Activated CD4-positive, alpha-beta memory T cell treated with anti-CD3 and anti-CD28 coated beads for 36 hours (primary cell): ENCODE measurements at places on chromosomes 3 and 15. TPM values are rescaled to one million over a fixed set of nuclear protein-coding genes. Genes with fewer than 3 reads are reported as not detected.

DNA sequence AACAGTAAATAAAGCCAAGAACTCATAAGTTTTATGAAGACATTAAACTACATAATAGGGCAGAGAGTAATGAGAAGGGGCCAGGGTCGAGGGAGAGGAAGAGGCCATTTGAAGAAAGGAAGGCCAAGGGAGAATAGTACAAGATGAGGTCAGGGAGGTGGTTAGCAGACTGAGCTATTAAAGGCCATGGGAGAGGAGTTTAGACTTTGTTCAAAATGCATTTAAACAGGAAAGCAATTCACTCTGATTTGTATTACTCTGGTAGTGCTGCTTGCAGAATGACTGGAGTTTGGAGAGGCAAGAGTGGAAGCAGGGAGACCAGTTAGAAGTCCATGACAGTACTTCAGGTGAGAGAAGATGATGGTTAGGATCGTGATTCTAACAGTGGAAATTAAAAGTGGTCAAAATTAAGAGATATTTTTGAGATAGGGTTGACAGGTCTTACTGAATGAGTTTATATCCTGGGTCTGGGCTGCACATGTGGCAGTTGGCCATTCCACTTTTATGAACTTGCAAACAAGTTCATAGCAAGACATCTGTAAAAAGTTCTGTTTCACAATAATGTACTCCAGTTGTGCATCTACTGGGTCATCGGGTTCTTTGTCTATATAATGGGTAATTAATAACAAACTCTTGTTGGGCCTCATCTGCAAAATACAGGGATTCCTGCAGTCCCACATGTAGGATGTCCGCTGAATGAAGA lies 16.3 kb downstream of the PPP2R3A start:
- peaks cover 2% of the 10 kb centered on the region for H3K27me3 ChIP-seq
- H3K4me1 ChIP-seq, result no peaks in the 10 kb centered on the region
- DNase-seq, result no peak
- no peaks in the 10 kb centered on the region for H3K36me3 ChIP-seq
- H3K27ac ChIP-seq, result no peak overlapping the region

SNURF gene
- total RNA-seq, result 21.7 TPM

GRCh38 chr3:116270056-116270455 lies 175.2 kb downstream of the LSAMP start:
- H3K27me3 ChIP-seq, result no peaks in the 10 kb centered on the region
- no peak overlapping the region for H3K27ac ChIP-seq
- no peak overlapping the region for H3K4me3 ChIP-seq
- no peak for DNase-seq
- no peaks in the 10 kb centered on the region for H3K36me3 ChIP-seq

DNA sequence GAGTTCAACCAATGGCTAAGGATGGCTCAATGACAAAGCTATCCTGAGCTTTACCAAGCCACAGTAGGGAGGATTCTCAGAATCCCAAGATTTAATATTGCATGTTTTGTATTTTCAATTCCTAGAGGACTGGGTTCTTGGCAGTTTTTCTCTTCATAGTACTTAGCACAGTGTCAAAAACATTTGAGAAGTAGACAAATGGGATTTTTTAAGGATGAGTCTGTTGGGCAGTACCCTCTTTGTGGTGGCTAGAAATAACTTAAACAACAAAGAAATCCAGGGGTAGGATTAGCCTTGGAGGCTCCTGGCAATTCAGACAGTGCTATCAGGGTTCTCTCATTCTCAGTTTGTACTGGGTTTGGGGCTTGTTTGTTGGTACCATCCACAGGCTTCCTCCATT lies 212.8 kb upstream of the RORA start:
- DNase-seq, result no peak
- no peak overlapping the region for H3K4me3 ChIP-seq
- peaks cover 9% of the 10 kb centered on the region for H3K27me3 ChIP-seq
- H3K27ac ChIP-seq, result no peak overlapping the region
- H3K36me3 ChIP-seq, result no peaks in the 10 kb centered on the region
- H3K4me1 ChIP-seq, result no peaks in the 10 kb centered on the region

DNA sequence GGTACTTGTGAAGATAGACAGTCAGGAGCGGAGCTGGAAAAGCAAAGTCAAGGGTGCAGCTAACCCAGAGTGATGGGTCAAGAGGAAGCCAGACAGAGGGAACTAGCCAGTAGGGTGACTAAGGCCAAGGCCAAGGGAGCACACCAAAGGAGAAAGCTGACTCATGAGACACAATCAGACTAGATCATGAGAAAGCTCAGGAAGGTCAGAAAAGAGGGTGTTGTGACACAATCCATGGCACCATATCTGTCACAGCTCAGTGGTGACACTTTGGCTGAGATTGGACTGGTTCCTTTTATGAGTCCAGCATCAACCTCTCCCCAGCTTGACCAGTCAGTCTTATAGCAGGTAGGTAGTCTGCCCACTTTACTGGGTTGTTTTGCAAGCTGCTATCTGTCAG lies 22.2 kb downstream of the P2RY1 start:
- no peak overlapping the region for H3K4me3 ChIP-seq
- no peak for DNase-seq
- no peak overlapping the region for H3K27ac ChIP-seq
- H3K27me3 ChIP-seq, result peaks cover under 1% of the 10 kb centered on the region
- no peaks in the 10 kb centered on the region for H3K4me1 ChIP-seq
- no peaks in the 10 kb centered on the region for H3K36me3 ChIP-seq

DNA sequence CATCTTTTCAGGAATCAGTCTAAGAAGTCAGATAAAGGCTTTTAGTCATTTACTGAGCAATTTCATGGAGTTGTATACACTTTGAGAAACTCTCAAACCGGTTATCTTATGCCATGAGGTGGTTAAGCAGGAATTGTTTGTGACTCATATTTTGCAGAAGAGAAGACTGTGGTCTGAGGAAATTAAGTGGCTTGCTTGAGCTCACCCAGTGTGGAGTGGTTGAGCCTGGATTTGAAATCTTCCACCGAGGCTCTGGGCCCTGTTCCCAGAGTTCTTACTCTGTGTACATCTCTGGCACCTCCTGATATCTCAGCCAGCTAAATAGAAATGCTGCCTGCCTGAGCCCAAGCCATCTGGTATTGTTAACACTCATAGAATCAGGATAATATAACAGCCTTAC lies 37.8 kb upstream of the BCL6 start:
- H3K4me1 ChIP-seq, result peaks cover 31% of the 10 kb centered on the region
- peak overlapping the region; percentile 64 for H3K27ac ChIP-seq
- H3K4me3 ChIP-seq, result no peak overlapping the region
- H3K27me3 ChIP-seq, result no peaks in the 10 kb centered on the region
- no peaks in the 10 kb centered on the region for H3K36me3 ChIP-seq

ARL8B gene
- 58.5 TPM for total RNA-seq

GRCh38 chr3:37453393-37454389 lies 279.3 kb upstream of the LRRFIP2 start:
- peaks cover 58% of the 10 kb centered on the region for H3K27me3 ChIP-seq
- no peak overlapping the region for H3K4me3 ChIP-seq
- no peaks in the 10 kb centered on the region for H3K36me3 ChIP-seq
- H3K4me1 ChIP-seq, result peaks cover 12% of the 10 kb centered on the region

DNA sequence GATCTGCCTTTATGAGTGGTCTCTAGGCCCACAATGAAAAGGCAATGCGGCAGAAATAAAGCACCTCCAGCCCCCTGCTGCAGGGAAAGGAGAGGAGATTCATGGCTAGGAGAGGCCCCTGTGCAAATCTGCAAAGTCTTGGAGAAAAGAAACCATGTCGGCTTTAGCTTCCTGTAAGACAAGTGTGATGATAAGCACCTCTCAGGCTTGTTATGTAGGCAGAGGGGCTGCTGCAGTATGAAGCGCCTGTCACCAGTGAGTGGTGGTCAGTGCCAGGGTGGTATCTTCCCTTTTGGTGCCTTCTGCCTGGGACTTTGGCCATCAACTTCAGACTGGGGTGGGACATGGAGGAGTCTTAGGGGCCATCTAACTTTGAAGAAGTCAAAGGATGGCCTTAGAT lies 59.2 kb upstream of the ARHGEF3 start:
- H3K27ac ChIP-seq, result peak overlapping the region; percentile 10
- H3K36me3 ChIP-seq, result peaks cover 3% of the 10 kb centered on the region
- peaks cover 72% of the 10 kb centered on the region for H3K4me1 ChIP-seq
- no peak for DNase-seq
- H3K4me3 ChIP-seq, result peak overlapping the region; percentile 1

TTLL13 gene
- 0.55 TPM for total RNA-seq

DNA sequence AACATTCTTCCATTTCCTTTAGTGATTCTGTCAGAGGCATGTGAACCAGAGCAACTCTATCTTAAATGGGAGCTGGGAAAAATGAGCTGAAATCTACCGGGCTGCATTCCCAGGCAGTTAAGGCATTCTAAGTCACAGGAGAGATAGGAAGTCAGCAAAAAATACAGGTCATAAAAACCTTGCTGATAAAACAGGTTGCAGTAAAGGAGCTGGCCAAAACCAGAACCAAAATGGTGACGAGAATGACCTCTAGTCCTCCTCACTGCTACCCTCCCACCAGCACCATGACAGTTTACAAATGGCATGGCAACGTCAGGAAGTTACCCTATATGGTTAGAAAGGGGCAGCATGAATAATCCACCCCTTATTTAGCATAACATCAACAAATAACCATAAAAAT lies 66.4 kb downstream of the B3GALNT1 start:
- H3K4me3 ChIP-seq, result no peak overlapping the region
- H3K27ac ChIP-seq, result no peak overlapping the region
- no peaks in the 10 kb centered on the region for H3K27me3 ChIP-seq
- DNase-seq, result no peak
- peaks cover 4% of the 10 kb centered on the region for H3K36me3 ChIP-seq

GRCh38 chr15:98881526-98882520 lies 125.8 kb downstream of the PGPEP1L start:
- no peak overlapping the region for H3K4me3 ChIP-seq
- no peaks in the 10 kb centered on the region for H3K27me3 ChIP-seq
- no peak overlapping the region for H3K27ac ChIP-seq
- no peaks in the 10 kb centered on the region for H3K36me3 ChIP-seq

ZNF660 gene
- 0.10 TPM for total RNA-seq

DNA sequence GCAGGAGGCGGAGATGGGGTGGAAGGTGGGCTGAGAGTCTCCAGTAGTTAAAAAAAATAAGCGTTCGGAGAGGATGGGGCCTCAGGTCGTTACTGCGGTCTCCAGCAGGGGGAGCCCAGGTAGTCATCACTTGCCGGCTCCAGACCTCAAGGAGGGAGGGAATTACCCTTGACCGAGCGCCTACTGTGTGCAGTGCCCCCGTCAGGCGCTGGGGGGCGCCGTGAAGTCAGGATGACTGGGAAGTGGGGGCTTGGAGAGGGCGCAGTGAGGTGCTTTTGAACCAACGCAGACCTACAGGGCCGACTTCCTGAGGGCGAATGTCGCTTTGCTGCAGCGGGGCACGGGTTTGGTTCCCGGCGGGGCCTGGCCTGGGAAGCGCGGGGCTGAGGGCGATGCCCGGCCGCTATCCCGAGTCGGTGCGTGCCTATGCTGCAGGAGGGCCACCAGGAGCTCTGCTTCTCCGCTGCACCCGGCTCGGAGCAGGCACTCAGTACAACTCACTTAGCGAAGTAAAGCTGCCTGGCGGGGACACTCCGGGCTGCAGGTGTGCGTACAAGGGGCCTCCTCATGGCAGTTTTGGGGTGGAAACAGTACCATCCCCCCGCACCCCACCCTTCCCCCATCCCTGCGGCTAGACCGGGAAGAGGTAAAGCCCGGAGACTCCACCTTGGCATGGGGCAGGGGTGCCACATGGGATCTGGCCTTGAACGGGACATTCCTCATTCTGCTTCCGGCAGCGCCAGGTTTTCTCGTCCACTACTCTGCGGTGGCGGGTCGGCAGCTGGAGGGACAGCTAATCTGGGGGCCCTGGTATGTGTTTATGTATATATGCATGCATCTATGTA lies 79.8 kb downstream of the RHCG start:
- H3K27ac ChIP-seq, result no peak overlapping the region
- peaks cover 87% of the 10 kb centered on the region for H3K27me3 ChIP-seq
- peak; percentile 90 for DNase-seq
- H3K36me3 ChIP-seq, result no peaks in the 10 kb centered on the region
- no peak overlapping the region for H3K4me3 ChIP-seq

C3orf85 gene
- total RNA-seq, result not detected

PRR20G gene
- not detected for total RNA-seq

DNA sequence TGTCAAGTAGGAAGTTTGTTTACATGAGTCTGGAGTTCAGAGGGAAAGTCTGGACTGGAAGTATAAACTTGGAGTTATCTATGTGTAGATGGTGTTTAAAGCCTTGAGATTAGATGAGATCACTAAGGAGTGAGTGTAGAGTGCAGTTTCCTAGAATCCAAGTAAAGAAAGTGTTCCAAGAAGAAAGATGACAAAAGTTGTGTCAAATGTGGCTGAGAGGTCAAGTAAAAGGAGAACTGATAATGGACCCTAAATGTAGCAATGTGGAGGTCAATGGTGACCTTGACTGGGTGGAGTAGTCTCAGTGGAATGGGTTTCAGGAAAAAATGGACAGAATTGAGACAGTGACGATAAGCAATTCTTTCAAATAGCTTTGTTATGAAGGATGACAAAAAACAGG lies 39.9 kb upstream of the ULK4 start:
- no peak overlapping the region for H3K27ac ChIP-seq
- H3K36me3 ChIP-seq, result peaks cover 2% of the 10 kb centered on the region
- H3K27me3 ChIP-seq, result no peaks in the 10 kb centered on the region
- no peaks in the 10 kb centered on the region for H3K4me1 ChIP-seq

DNA sequence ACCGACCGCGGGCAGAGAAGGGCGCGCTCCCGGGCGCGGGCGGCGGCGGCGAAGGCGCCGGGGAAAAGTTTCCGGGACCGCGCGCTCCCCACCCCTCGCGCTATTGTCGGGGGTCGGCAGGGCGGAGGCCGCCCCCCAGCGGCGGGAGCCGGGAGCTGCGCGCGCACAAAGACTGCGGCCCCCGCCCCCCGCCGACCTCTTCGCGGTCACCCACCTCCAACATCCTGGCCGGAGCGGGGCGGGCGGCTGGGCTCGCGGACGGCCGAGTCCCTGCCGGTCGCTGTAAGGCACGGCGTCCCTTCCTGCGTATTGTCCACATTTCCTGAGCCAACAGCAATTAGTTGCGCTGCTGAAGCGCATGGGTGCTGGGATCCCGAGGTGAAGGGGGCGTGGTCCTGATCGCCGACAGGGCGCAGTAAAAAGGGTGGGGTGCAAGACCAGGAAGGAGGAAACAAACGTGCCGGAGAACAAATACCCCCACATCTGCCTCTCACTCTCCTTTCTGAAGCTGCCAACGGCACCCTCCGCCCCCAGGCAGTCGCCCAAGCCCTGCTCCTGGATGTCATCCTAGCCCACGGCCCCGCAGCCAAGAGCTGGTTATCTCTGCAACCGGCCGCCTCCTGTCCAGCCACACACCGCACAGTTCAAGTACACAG lies at the start of gene TMEM44:
Gene TMEM44, minus strand, starts transcription at position 71 of the 656 bp plus-strand sequence. CDS start 204 bp downstream, outside the sequence.
- H3K27me3 ChIP-seq, result no peaks in the 10 kb centered on the region
- peak; percentile 69 for DNase-seq
- H3K36me3 ChIP-seq, result no peaks in the 10 kb centered on the region
- peak within 1 kb of the TSS; percentile 82 for H3K4me3 ChIP-seq
- no peak within 1 kb of the TSS for H3K27ac ChIP-seq
- H3K4me1 ChIP-seq, result peaks cover 5% of the 10 kb centered on the region

LSAMP gene
- total RNA-seq, result not detected

DNA sequence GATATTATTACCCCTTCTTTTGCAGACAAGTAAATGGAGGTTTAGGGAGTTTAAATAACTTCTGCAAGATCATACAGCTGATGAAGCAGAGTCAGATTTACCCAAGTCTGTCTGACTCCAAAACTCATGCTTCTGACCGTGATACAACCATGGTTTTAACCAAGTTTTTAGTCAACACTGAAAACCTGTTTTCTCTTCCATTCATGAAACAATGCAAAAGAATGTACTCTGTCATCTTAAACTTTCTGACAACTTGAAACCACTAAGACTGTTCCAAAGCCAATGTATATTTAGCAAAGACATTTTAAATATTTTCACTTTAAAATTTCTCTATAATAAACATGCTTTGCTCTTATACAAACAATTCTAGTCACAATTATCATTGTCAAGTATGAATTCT lies 77.0 kb upstream of the RBMS3 start:
- H3K4me3 ChIP-seq, result no peak overlapping the region
- no peak overlapping the region for H3K27ac ChIP-seq
- H3K36me3 ChIP-seq, result no peaks in the 10 kb centered on the region
- DNase-seq, result no peak

LRRC3B gene
- not detected for total RNA-seq
